ENCODE measurements at places on chromosomes 6 and 20. TPM values are rescaled to one million over a fixed set of nuclear protein-coding genes. Genes with fewer than 3 reads are reported as not detected.
A peak's percentile ranks its signal among the peaks of the same experiment; 100 is the strongest.

Gene ADGB
- total RNA-seq: not detected

Gene AFG1L
- total RNA-seq: 6.5 TPM

Gene RBPJL
- not detected for total RNA-seq

Gene MUCL3
- total RNA-seq: not detected

Gene ZC2HC1B
- total RNA-seq: not detected

Gene TAAR9
- not detected for total RNA-seq

- DNase-seq: no peak
Measured at GRCh38 chr20:17314264-17314663, 87.4 kb downstream of the PCSK2 start.

DNA sequence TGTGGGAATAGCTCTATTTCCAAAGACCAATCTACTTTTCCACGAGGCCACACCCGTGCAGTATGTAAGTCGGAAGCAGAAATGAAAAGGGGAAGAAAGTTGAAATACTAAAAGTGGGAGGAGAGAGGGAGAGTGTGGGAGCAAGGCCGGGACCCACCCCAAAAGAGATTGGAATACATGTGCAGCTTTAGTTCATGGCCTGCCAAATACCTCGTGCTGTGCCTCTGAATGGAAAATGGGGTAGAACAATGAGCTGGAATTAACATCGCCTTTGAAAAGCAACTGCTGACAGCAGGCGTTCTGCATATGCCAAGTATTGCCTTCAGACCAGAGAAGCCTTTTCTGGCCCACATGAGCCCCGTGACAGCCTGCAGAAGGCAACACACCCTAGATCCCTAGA, 155.6 kb downstream of the CD83 start:
- no peak for DNase-seq

DNA sequence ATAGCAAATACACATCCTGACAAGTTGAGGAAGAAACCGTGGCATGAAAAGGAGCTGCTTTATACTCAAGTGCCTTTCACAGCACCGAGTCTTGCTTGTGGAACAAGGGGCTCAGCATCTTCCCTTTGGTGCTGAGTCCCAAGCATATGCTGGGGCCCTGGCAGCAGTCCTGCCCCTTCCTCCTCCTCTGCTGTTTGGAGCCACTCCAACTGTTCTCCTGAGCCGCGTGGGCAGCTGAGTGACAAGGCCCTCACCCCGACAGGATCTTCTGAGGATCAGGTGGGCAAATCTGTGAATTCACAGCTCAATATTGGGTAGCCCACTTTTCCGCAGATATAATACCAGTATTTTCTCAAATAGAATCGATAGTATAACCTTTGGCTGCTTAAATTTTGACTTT, 24.7 kb downstream of the DACT2 start:
- DNase-seq: no peak

DNA sequence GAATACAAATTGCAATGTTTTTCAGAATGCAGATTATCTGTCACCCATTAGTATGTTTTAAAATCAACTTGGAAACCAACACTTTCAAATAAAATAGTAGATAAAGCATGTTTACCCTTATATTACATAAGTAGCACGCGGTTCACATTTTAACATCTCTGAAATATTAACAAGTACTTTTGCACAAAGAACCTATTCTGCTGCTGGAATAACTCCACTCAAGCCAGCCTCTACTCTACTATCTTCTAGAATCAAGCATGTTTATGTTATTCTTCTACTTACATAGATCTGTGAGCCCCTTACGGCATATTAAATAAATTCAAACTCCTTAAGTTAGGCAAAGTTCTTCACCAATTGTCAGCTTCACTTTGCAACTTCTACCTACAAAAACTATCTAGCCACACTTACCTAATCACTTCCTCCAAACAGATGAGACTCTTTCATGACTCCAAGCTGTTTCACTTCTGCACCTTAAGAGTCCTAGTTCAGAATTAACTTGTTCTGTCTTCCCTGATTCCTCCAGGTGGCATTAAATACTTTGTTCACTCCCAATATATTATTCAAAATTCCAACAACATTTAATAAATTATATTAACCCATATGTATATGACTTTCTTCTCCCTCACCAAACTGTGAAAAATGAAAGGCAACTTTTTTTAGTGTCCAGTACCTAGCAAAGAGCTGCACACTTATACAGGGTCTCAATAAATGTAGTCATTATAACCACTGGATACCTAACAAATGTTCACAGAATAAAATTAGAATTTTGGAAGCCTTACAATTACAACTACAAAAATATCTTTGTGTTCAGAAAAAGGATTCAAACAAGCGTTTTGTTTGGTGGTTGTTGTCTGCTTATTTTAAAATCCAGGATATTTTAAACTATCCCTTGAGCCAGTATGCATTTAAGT, 12.1 kb downstream of the CEP85L start:
- no peak for DNase-seq

DNA sequence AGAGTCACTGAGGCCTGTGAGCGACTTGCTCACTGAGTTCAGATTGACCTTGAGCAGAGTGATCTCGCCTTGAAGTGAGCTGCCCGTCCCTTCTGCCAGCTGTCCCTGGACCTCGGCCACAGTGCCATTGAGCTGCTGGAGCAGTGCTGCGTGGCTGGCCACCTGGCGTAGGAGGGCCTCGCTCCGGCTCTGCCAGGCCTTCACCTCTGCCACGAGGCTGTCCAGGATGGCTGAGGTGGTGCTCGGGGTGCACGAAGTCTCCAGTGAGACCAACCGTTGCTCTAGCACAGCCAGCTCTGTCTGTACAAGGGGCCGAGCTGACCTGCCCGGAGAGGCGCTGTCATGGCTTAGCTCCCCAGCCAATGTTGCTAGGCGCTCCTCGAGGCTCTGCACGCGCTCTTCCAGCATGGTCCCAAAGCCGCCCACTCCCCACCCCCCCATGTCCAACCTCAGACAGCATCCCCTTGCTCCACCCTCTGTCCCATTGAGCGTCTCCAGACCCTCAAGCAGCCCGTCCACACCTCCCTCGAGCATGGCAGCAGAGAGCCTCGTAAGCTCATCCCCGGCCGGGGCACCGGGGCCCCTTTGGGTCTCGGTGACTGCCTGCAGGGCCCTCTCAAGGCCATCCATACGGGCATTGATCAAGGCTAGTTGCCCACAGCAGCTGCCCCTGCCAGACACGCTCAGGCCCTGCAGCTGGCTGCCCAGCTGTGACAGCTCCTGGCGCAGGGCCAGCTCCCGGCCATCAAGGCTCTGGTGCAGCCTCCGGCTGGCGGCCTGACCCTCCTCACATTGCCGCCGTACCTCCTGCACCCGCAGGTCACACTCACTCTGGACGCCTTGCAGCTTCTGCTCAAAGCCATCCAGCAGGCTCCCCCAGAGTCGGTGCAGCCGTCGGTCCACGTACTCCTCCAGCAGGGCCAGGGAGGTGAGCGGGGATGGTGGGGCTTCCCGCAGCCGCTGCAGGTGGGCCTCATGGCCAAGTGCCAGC, 4.6 kb downstream of the EMILIN3 start:
- no peak for DNase-seq

- DNase-seq: no peak
Measured at GRCh38 chr20:47922269-47922668, 137.0 kb upstream of the SULF2 start.

GRCh38 chr6:36076178-36077063, 48.8 kb downstream of the MAPK14 start:
- DNase-seq: no peak

DNA sequence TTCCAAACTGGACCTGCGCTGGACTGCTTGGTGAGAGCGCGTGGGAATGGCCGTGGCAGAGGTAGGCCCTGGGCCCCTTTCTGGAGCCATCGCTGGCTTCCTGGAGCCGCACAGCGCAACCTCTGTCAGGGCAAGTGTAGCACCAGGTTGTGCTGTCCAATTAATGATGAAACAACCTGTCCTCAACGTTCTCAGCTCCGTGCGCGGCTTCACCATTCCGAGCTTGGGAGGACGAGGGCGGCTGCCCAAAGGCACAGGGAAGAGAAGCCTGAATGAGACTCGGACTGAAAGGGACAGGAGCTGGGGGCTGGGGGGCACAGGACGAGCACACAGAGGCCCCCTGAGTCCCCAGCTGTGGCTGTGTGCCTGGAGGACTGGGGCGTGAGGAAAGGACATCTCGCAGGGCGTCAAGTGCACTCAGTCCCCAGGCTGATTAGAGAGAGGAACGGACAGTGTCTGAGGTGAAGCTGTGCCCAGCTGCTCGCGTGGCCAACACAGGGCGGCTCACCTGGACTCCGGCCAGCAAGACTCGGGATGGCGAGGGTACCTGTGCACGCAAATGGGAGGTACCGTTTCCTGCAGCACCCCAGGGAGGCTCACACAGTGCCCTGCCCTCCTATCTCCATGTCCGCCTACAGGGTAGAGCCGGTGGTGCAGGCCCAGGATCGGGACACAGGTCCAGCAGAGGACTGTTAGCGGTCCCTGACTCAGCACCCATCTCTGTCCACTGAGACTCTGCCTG, 403.3 kb downstream of the TAF4 start:
- no peak for DNase-seq

DNA sequence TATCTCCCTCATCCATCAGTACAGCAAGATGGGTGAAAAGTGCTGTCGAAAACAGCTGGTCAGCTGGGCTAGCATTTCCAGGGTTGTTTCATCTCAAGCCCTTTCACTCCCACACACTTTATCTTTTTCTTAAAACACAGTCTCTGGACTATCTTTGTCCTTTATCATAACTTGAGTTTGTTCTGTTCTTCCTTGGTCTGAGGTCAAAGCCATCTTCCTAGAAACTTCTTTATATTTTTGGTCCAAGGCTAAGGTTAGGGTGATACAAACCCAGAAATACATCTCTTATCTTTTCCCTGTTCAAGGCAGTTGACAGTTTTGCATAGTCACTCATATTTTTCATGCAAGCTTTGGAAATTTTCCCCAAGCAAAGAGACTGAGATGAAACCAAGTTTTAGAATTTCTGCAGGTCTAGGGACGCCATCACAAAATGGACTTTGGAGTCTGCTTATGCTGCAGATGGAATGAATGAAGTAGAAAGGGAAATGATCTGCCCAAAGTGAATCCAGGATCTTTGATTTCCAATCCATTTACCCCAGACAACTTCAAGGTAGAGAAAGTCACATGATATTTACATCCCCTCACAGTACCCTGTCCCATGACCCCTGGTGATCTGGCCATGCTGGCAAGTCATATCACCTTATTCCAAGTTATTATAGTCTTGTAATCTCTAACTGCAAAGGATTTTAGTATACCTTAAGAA, 297.0 kb downstream of the ZNF217 start:
- no peak for DNase-seq

DNA sequence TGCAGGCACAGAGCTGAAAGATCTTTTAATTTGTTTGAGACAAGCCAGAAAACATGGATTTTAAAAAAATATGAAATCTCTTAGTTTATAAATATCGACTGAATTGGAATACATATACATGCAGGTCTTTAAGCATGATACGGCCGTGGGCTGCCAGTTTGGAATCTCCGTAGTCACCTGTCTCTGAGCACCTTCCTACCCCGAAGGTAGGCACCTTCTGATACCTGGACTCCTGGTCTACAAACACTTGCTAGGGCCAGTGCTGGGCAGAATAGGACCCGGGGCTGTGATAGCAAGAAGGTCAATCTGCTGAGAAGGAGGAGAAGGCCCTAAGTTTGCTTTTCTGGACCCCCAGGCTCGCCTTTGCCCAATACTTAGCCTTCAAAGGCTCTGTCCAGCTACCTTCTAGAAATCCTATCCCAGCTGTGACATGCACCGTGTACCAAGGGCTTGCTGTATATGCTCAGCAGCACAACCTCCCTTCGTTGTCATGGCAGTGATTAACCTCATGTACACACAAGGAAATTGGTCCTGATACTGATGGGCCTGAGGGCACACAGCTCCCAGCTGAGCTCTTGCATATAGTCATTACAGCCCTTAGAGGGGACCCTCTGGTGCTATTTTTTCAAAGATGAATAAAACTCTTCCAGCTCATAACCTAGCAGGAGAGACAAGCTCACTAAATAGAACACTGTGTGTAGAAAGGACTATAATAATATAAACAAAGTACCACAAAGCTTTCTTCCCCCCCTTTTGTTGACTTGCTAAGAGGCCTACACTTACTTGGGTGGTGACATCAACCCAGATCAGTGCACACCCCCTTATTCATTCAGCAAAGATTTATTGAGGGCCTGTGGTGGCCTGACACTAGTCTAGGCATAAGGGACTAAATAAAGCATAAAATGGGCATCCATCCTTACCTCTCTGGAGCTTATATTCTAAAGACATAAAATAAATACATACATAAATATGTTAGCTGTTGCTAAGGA, 17.7 kb downstream of the SNPH start:
- DNase-seq: no peak

DNA sequence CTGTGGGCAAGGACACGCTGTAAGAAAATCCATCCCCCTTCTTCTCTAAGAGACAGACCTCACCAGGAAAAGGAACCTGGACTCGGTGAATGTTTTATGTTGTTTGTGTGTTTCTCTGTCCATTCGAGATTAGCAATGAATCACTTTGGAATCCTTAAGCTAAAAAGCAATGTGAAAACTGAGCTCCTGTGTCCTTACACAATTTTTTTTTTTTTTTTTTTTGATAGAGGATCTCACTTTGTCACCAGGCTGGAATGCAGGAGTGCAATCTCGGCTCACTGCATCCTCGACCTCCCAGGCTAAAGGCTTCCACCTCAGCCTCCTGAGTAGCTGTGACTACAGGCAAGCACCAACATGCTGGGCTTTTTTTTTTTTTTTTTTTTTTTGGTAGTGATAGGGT, 32.1 kb downstream of the BFSP1 start:
- DNase-seq: no peak

- peak; percentile 11 for DNase-seq
Measured at GRCh38 chr6:134519465-134519864, 201.6 kb upstream of the SGK1 start.

DNA sequence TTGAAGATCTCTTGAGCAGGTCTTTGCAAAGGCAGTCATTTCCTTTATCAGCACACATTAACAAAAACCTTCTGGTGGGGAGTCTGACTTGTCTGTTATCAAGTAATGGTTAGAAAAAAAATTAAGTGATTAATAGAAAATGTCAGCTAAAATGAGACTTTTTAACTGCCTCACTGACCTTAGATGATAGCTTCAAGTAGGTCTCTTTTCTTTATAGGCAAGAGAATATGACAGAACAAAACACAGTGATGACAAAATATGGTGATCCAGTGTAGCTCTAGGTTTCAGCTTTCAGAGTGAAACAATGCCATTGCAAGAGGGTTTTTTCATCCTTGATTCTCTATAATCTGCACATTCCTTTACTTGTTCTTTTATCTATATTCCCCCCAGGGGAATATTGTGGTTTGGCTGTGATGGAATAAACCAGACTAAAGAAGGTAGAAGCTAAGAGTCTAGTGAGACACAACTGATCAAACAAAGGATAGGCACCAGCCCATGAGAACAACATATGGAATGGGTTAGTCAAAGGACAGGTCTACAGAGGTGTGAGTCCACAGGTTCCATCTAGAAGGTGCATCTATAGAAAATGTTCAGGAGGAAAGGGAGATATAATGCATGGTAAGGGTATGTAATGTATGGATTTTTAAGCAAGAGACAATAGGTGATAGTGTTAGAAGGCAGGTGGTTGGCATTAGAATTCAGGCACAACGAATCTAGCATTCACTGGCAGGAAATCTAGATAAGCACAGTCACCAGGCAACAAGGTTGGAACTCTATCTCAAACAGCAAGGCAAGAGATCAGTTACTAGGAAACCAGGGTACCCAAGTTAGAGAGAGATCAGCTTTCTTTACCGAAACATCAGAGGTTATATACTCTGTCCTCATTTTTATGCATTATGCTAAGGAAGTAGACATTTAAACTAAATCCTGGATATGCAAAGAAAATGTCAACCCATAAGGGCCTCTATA, 228.9 kb upstream of the SMLR1 start:
- DNase-seq: no peak

GRCh38 chr6:149108038-149108748, 209.3 kb upstream of the TAB2 start:
- DNase-seq: no peak

- no peak for DNase-seq
Measured at GRCh38 chr6:23282252-23283021, 713.1 kb downstream of the HDGFL1 start.

- DNase-seq: no peak
Measured at GRCh38 chr20:61662968-61663331, 402.7 kb downstream of the TAF4 start.
